Frontal cortex (tissue), 4 donors: ENCODE measurements at places on chromosomes 1 and 21. TPM values are rescaled to one million over a fixed set of nuclear protein-coding genes. Genes with fewer than 3 reads are reported as not detected.

SETDB1 gene
- total RNA-seq: 62.8 TPM

GOLT1A gene
- 0.41 TPM for total RNA-seq

IL19 gene
- total RNA-seq: not detected

AKR7A3 gene
- total RNA-seq: 1.2 TPM

LAMC2 gene
- 2.0 TPM for total RNA-seq

NBL1 gene
- total RNA-seq: 33.0 TPM

SPRR2E gene
- not detected for total RNA-seq

HMGB4 gene
- total RNA-seq: not detected

SHE gene
- total RNA-seq: 2.0 TPM

BARHL2 gene
- under 0.01 TPM for total RNA-seq

NUDT17 gene
- 2.4 TPM for total RNA-seq

PRAMEF13 gene
- not detected for total RNA-seq

S100A7A gene
- total RNA-seq: not detected

KCNC4 gene
- 2.4 TPM for total RNA-seq

NCAM2 gene
- total RNA-seq: 63.6 TPM

PEX11B gene
- total RNA-seq: 35.5 TPM

SEMA6C gene
- total RNA-seq: 16.7 TPM

GUCA2B gene
- not detected for total RNA-seq

FCGR3A gene
- 2.9 TPM for total RNA-seq

HSPG2 gene
- total RNA-seq: 4.5 TPM

ID3 gene
- total RNA-seq: 22.4 TPM
